ENCODE measurements at places on chromosomes 6 and 20.

- no peak for DNase-seq
These were observed 415.0 kb downstream of the PHF3 start for GRCh38 chr6:64050590-64050989.

GRCh38 chr6:107574856-107575255, 84.9 kb downstream of the SOBP start:
- DNase-seq = no peak

- DNase-seq = no peak
These were observed 1353.4 kb upstream of the GJE1 start for GRCh38 chr6:140779341-140779740.

DNA sequence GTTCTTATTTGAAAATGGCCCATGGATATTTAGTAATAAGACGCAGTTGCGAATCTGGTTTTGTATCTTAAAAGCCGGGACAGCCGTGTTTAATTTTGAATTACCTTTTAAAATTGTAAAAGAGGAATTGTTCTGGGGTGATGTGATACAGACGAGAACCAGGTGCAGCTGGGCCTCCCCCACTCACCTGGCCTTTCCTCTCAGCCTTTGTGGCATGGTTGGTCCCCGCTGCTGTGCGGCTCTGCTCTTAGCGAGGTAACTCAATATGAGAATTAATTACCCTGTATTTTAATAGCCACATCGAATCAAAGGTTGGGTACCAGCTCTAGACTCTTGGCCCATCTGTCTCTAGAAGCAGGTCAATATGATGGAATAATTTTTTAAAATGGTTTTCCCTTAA, 56.5 kb upstream of the DACT2 start:
- DNase-seq = no peak

DNA sequence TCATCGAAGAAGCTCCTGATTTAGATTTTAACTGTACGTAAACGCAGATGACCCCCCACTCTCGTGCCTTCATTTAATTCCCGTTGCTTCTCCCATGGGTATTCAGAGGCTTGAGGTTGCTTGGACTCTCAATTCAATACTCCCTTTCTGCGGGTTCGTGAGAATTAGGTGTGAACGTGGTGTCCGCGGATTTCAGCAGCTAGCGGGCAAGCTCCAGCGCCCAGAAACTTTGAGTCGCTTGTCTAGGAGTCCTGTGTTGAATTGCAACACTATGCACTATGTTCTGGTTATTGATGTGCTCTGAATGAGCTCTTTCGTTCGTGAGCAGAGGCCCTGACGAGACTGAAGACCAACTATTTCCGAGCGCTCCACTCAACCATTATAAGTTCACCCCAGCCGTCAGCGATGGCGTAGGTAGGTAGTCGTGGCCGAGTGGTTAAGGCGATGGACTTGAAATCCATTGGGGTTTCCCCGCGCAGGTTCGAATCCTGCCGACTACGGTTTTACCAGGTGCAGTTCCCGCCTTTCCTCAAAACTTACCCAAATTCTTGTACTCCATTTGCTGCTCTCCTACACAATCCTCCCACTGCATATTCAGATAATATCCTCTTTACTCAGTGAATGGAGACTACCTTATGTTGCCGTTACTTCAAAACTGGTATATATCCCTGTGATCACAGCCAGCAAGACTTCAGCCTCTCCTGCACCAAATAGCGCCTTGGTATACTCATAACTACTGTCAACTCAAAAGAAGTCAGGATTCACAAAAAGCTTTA, 72.6 kb upstream of the ZNF184 start:
- peak; percentile 80 for DNase-seq

GRCh38 chr6:7418238-7418905, 28.8 kb downstream of the RIOK1 start:
- DNase-seq = no peak

DNA sequence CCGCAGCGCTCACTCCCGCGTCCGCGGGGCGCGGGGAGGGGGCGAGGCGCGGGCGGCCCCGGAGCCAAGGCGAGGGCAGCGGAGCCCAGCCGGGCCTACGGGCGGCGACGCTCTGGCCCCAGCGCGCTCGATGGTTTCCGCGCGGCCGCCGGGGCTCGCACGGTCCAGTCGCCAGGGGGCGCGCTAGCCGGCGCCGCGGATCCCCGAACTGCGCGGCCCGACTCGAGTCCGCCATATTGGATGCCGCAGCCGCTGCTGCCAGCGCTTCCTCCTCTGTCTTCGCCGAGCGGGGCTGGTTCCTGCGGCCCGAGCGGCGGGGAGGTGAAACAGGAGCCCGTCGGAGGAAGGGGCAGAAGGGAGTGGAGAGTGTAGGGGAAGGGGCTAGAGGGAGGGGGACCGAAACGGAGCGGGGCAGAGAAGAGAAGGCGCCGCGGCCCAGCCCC, at the start of gene SCAF8:
Gene SCAF8, plus strand, starts transcription at position 234 of the 443 bp plus-strand sequence. CDS start 485 bp downstream, outside the sequence.
- peak; percentile 90 for DNase-seq

DNA sequence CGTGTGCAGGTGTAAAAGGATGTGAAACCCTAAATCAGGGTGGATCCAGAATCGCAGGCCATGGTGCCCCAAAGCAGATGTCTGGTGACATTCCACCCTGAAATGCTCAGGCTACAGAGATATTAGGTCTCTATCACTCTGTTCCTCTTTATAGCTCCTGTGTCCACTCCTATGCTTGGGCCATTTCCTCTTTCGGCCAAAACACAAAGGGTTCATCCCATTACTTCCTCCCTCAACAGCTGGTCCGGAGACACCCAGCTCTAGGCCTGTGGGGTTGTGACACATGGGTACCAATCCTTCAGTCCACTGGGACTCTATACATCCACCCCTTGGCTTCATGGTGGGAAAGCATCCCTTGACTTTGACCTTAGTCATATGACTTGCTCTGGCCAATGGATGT, 1.7 kb upstream of the SIGLEC1 start:
- DNase-seq = no peak

- DNase-seq = no peak
These were observed 5.9 kb downstream of the CASS4 start for GRCh38 chr20:56417911-56418310.

DNA sequence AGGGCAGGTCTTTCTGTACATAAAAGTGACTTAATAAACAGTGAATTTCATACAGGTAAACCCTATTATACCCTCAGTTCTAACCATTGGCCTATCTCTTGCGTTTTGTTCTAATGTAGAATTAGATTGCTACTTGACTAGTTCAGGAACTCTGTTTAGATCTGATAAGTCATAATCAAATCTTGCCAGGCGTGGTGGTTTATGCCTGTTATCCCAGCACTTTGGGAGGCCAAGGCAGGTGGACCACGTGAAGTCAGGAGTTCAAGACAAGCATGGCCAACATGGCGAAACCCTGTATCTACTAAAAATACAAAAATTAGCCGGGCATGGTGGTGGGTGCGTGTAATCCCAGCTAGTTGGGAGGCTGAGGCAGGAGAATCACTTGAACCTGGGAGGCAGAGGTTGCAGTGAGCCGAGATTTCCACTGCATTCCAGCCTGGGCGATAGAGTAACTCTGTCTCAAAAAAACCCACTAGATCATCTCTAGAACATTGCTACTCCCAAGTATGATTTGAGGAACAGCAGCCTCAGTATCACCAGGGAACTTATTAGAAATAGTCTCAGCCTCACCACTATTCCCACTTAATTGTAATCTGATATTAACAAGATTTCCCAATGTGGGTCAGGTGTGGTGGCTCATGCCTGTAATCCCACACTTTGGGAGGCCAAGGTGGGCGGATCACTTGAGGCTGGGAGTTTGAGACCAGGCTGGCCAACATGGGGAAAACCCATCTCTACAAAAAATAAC, 12.2 kb downstream of the GTPBP2 start:
- DNase-seq = no peak

GRCh38 chr6:168355716-168356522, 36.3 kb upstream of the DACT2 start:
- DNase-seq = peak; percentile 77

DNA sequence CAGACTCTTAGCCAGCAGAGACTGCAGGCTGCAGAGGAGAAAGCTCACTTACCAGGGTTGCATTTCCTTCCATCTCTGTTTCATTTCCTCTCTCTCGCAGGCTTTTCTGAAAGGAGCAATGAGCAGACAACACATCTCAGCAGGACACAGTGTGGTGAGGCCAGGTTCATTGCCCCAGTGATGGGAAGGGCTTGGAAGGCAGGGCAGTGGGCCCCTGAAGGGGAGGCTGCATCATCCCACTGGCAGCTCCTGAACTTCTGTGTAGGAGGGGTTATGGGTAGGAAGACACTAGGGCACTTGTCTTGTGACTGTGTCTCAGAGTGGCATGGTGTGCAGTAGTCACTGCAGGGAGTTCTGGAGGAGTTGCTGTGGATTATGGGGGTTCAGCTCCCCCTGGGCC, 246.8 kb downstream of the QKI start:
- DNase-seq = no peak

- peak; percentile 65 for DNase-seq
These were observed 1.5 kb downstream of the BICRAL start for GRCh38 chr6:42783177-42783875.

- DNase-seq = no peak
These were observed 69.7 kb downstream of the EPB41L2 start for GRCh38 chr6:130993292-130993765.

DNA sequence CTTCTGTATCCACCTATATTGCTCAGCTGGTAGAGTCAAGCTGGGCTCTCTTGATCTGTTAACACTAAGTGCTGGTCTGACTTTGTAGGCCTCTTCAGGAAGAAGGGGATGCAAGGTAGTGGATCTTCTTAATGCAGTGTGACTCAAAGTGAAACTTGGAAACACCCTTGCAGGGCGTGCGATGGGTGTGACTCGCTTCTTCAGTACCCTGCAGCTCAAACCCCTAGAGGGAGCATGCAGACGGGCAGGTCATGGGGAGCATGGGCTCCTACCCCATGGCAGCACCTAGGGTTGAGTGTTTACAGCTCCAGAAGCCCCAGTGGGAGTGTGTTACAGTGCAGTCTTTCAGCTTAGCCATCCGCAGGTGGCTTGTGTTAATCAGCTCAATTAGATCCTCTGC, 757 bp upstream of the SAMD3 start:
- no peak for DNase-seq

- DNase-seq = no peak
These were observed 39.7 kb downstream of the IL20RA start for GRCh38 chr6:137005073-137005472.

DNA sequence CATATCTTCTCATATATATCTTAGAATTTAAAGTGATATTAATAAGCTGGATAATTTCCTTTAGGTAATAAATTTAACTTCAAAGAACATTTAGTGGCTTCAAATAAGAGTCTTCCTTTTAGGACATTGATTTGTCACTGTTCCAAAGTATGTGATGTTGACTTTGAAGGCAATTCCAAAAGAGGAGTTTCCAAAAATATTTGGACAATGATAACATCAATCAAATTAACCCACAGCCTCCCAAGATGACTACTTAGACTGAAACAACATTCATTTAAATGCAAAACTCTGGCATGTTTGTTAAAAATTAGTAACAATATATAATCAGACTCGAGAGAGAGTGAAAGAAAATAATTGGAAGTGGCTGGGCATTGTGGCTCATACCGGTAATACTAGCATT, 211.1 kb downstream of the OGFRL1 start:
- DNase-seq = no peak

- DNase-seq = no peak
These were observed 49.5 kb downstream of the EPB41L2 start for GRCh38 chr6:131013495-131013894.

DNA sequence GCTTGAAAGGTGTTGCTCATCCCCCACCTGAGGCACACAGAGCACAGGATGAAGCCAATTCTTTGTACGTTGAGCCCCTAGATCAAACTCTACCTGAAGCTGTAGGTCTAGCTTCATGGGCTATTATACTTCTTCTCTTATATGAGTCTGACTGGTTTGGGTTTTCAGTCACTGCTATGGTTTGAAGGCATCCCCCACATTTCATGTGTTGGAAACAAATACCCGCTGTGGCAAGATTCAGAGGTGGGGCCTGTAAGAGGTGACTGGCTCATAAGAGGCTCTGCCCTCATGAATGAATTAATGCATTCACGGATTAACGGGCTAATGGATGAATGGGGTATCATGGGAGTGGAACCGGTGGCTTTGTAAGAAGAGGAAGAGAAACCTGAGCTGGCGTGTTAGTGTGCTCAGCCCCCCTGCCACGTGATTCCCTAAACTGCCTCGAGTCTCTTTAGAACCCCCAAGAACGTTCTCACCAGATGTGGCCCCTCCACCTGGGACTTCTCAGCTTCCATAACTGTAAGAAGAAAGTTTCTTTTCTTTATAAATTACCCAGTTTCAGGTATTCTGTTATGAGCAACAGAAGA, 39.2 kb downstream of the PREX1 start:
- no peak for DNase-seq

GRCh38 chr20:3121271-3121911, 36.9 kb upstream of the AVP start:
- no peak for DNase-seq

DNA sequence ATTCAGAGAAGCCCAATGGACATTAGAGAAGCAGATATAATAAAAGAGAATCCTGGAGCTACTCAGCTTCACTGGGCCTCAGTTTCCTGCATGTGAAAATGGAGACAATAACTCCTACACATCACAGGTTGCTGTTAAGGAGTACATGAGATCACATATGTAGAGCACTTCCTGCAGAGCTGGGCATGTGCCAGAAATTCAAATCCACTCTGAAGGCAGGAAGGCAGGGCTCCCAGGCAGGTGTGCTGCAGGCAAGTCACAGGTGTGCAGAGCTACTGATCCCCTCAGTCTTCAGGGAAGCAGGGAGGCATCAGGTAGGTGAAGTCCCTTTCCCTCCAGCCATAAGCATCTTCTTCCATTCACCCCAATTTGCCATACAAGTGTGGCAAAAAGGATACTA, 48.0 kb downstream of the DST start:
- no peak for DNase-seq

DNA sequence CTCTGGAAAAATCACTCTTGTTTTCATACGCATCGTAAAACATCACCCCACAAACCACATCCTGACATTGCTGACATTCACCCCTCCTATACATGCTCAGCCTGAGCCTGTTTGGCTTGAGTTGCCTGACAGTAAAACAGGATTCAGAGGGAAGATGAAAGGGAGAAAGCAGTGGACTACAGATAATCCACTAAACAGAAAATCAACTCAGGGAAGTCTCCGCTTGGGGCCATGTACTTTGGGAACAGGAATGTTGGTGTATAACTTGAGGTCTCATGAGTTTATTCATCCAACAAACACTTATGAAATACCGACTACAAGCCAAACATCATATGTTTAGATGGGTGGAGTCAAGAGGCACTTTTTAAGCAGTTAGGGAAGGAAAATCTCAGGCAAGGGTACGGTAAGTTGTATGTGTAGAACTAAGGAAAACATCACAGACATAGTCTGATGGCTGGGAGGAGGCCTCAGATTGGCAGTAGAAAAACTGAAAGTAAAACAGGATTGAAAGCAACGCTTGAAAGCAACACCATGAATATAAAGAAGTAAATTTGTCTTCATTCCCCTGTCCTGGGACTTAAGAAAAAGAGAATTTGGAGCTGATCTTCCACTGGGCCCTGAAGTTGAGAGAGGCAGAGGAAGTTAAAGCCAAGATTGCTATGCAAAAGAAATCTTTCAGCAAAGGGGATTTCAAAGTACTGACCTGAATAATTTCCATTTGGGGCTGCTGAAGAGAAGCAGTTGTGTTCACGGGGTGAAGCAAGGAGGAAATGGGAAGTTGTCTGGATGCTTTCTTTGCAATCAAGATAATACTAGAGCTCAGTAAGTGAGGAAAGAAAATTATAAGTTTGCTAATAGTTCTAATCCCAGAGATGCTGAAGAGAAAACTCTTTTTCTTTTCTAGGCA, 28.8 kb downstream of the PDE7B start:
- DNase-seq = no peak
